ENCODE measurements at places on chromosomes 1 and 21. TPM values are rescaled to one million over a fixed set of nuclear protein-coding genes. Genes with fewer than 3 reads are reported as not detected.

DNA sequence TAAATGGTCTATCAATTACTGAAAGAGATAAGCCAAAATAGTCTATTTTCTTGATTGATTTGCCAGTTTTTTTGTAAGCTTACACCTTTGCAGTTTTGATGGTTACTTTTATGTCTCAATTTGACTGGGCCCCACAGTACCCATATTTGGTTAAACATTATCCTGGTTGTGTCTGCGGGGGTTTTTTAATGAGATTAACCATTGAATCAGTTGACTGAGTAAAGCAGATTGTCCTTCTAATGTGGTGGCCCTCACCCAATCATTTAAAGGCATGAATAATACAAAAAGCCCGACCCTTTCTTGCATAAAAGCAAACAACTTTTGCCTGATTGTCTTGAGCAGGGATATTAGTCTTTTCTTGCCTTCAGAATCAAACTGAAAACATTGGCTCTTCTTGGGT lies 650.0 kb upstream of the RGS18 start:
- DNase-seq: no peak

DNA sequence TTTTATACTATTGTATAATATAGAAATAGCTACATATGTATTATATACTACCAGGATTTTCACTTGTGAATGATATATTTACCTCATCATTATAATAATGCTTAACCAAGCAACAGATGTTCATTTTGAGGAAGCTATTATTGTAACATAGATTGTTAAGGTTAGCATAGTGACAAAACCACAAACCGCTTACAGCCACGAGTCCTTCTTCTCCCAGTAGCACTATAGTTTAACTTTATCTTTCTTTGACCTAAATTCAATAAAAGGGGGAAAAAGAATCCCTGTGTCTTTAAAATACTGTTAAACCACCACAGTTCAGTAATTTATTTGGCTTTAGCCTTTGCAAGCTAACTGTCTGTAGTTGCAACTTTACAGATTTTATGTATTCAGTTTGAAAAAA lies 1039.4 kb upstream of the B3GALT2 start:
- DNase-seq: no peak

DNA sequence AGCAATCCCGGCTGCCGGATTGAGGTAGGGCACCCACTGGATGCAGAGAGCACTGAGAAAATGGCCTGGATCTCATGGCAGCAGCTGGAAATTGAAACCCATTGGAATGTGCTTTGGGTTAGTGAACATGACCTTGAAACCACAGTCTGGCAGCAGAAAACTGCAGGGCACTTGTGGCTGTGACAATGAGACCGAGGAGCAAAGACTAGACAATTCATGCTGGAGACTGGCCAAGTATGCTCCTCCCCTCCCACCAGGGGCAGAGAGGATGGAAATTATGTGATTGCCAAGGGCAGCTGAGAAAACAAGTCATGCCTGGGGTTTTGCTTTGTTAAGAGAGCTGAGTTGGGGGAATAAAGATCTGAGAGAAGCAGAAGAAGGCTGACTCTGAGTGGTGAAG lies 60.7 kb downstream of the ZNF697 start:
- DNase-seq: no peak

DNA sequence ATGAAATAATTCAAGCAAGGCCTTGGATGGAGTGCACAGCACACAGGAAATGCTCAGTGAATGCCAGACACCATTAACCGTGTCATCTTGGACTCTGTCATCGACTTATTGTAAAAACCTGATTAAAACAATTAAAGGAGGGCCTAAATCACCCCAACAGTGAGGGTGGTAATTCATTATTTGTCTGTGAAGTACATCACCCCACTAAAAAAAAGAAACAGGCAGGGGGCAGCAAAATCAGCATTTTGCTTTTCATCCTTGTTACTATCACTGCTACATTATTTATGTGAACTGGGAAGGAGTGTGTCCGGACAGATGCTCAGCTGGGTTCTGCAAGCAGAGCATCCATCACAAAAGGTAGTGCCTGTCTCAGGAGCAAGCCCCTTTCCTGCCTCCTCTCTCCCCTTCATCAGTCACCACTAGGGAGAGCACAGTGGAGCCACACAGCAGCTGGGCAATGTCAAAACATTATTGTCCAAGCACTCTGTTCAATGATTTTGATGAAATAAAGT lies 98.5 kb downstream of the RERE start:
- no peak for DNase-seq

- no peak for DNase-seq
Measured at GRCh38 chr1:39412892-39413291, 78.5 kb upstream of the BMP8A start.

DNA sequence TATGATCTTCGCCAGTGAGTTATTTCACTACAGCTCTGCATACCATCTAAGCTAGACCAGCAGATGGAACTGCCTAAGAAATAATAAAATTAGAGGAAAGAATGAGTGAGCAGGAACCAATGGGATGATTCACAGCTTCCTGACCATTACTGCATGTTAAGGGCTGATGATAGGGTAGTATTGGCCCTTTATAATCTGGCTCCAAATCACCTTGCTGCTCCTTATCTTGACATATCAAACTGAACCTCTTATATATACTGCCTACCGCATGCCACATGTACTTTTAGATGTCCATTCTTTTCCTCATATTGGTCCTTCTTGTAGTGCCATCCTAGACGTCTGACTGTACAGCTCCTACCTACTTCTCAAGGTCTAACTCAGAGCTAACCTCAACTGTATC lies 524.4 kb downstream of the DPYD start:
- DNase-seq: no peak

- no peak for DNase-seq
Measured at GRCh38 chr21:38842079-38842478, 36.4 kb downstream of the ETS2 start.

GRCh38 chr1:24727501-24728216 lies 17.6 kb upstream of the CLIC4 start:
- peak; percentile 92 for DNase-seq

DNA sequence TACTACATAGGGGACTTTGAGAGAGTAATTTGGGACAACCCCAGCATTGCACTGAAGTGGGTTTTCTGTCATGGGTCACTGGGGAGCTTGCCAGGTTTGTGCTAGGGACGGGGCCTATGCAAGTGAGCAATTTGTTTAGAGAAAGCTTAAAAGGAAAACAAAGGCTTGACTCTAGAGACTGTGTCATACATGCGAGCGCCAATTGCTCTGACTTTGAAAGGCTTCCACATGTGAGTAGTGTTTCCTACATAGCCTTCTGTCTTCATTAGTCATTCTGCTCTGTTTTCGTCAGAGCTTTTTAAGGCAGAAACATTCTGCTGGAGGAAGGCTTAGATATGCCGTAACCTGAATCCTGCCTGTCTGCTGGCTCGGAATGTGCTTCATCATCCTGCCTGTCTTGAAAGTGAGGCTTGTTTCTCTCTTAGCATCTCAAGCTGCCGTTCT lies 28.4 kb downstream of the TRIM45 start:
- peak; percentile 96 for DNase-seq

- DNase-seq: no peak
Measured at GRCh38 chr1:214420341-214420740, 131.1 kb downstream of the PTPN14 start.

GRCh38 chr1:115059316-115059715 lies 29.7 kb downstream of the TSHB start:
- peak; percentile 22 for DNase-seq

DNA sequence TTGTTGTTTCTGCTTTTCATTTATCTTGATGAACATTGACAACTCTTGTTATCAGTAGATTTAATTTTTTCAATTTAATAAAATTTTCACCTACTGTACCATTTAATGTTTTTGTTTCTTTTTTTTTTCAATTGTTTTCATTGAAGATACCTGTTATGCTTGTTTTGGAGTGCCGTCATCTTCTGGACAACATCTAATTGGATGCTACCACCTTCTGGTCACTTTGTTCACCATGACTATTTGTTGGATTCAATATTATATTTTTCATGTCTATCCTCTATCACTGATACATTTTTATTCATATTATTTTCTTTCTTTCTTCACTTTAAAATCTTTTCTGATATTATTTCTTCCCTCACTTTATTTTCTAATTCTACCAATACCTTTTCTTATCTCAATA lies 14.0 kb downstream of the KRTAP21-2 start:
- no peak for DNase-seq

DNA sequence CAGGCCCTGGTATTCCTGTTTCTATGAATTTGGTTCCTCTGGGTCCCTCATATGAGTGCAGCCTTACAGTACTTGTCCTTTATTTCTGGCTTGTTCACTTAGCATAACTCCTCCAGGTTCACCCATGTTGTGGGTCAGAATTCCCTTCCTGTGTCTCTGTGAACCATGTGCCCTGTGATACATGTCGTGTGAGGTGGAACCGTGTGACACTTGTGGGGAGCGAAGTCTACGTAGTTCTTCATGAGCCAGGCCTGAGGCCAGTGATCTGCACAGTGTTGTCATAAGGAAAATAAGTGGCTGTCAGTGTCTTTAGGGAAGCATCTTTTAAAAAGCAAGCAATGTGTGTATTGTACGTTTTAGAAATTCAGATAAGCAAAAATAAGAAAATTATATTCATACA lies 122.8 kb downstream of the GALNT2 start:
- no peak for DNase-seq

DNA sequence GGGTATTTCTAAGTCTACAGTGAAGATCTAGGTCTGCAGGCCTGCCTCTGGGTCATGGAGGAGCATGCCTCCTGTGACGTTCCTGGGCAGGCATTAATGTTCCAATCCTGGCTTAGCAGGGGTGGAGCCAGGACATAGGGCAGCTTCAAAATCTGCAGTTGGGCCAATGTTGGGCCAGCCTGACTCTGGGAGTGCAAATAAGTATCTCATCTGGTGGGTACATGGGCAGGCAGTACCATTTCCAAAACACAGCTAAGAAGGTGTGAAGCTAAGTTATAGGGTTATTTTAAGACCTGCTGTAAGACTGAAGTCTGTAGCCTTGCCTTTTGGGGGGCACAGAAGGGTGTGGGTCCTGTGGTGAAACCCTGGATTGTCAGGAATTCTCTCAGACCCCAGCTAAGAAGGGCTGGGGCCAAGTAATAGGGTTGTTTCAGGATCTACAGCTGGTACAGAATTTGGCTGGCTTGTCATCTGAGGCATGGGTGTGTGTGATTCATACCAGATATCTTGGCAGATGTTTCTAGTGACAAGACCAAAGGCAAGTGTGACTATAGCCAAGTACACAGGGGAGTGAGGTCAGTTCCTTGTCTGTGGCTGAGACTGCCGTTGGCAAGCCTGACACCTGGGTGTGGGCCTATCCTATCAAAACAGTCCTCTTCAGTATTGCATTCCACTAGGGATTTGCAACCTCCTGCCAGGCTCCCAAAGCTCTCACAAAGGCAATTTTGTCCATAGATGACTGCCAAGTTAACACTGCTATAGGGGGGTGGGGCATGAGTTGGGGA lies 468.7 kb upstream of the B3GALT2 start:
- DNase-seq: no peak

DNA sequence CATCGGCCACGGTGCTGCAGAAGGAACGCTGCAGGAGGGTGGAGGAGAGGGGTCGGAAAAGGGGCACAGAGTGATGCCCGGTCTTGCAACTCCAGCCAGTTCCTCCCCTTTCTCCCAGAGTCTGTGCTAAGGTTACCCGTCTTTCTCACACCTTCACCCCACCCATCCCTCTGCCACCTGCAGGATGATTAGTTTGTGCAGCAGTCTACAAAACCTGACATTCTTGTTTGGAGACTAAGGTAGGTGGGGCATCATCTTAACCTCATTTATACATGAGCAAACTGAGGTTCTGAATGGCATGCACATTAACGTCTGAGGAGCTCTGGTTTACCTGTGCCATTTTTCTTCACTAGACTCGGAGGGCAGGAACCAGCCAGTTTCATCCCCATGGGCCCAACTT lies 232.3 kb downstream of the GRIK3 start:
- no peak for DNase-seq

DNA sequence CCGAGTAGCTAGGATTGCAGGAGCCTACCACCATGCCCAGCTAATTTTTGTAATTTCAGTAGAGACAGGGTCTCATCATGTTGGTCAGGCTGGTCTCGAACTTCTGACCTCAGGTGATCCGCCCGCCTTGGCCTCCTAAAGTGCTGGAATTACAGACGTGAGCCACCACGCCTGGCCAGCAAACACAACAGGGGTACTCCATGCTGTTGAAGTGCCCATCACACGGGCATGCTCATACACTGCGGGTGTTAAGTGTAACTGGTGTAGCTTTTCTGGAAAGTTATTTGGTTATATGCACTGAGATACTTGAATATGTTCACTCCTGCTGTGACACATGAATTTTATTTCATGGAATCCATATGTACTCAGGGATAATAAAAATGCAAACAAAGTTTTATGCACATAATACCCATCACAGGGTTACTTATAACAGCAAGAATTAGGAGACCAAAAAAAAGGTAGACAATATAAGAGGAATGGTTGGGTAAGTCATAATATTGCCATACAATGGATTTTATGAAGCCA lies 9.2 kb downstream of the SRSF4 start:
- DNase-seq: no peak

DNA sequence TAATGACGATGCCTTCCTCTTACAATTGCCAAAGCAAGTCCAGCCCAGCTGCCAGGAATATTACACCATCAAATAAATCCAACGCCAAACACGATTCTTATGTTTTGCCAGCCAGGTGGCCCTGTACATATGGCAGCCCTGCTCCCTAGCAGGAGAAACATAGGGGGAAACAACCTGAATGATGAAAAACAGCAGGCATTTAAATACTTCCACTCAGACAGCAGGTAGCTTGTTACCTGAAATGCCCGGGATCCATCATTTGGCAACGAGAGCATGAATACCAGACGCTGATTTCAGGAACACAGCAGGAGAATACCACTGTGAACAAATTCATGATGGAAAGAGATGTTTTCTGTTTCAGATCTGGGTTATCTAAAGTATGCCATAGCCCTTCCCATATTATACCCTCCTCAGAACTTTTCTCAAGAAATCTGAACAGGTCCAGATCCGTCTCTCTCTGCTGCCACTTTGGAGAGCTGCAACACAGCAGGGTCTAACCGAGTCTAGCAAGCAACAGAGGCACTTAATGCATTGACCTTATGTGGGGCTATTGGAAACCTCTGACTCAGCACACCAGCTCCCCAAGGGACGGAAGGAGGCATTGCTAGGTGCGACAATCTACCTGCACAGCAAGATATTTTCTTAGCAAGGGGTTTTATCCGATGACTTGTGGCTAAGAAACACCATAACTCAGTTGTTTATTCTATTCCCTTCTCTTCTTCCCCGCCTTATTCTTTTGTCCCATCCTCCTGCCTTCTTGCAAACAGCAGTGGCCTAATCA lies 166.3 kb downstream of the BARHL2 start:
- DNase-seq: no peak

- no peak for DNase-seq
Measured at GRCh38 chr1:209959623-209960022, 21.6 kb downstream of the SYT14 start.

OR2L5 gene
- total RNA-seq: 3.4 TPM

NUP210L gene
- 0.48 TPM for total RNA-seq

AUNIP gene
- total RNA-seq: 1.4 TPM

CYP4A11 gene
- 2.2 TPM for total RNA-seq

PEAR1 gene
- 1.9 TPM for total RNA-seq

DENND4B gene
- 13.5 TPM for total RNA-seq

HCRTR1 gene
- total RNA-seq: 6.7 TPM

ZMYND12 gene
- not detected for total RNA-seq

HSPA13 gene
- 71.7 TPM for total RNA-seq

TRIM46 gene
- 1.9 TPM for total RNA-seq

All from umbilical cord (tissue), 2 donors.